Heart right ventricle (tissue), 16 donors: ENCODE measurements at places on chromosomes 13 and 19. TPM values are rescaled to one million over a fixed set of nuclear protein-coding genes. Genes with fewer than 3 reads are reported as not detected.

SAFB2 gene
- 47.1 TPM for total RNA-seq

GPR4 gene
- 8.7 TPM for total RNA-seq

PNKP gene
- 41.5 TPM for total RNA-seq

DNA sequence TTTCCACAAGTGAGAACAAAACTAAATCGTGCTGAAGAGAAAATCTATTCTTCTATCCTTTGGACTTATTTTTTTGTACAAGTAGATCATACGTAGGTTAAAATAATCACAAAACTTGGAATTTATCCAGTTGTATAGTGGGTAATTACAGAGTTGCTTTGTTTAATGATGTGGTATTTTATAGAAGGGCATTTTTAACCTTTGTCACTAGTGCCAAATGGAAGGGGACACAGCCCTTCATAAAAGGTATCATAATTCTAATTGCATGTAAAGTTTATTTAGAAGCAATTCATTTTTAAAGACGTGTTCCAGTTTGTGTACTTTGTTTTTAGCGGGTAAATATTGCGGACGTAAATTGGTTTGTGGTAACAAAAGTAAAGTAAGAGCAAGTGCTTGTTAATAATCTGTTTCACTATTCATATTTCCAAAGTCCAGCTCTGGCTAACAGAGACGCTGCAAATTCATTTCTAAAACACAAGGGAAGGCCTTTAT is 99.5 kb downstream of the ERCC5 start:
- no peak overlapping the region for H3K4me3 ChIP-seq
- no peak for DNase-seq
- no peaks in the 10 kb centered on the region for H3K4me1 ChIP-seq
- H3K36me3 ChIP-seq: no peaks in the 10 kb centered on the region
- no peaks in the 10 kb centered on the region for H3K27me3 ChIP-seq

DNA sequence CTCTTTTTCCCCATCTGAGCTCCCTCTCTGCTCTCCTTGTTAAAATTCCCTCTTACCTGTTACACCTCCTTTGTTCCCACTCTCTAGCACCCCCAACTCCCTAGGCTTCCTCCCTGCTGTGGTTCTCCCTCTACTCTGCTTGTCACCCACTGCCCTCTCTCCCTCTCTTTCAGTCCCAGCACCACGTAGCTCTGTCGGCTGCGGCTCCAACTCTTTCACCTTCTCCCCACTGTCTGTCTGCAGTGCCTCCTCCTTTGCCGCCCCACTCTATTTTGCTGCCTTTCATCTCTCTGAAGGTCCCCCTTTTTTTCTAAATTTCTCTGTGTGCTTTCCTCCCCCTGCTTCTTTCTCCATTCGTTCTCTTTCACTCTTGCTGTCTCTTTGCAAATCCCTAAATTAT is 1.1 kb downstream of the ZNF836 start:
- H3K4me3 ChIP-seq: peak overlapping the region; percentile 81
- no peaks in the 10 kb centered on the region for H3K36me3 ChIP-seq
- H3K4me1 ChIP-seq: peaks cover 13% of the 10 kb centered on the region
- H3K27ac ChIP-seq: peak overlapping the region; percentile 85
- DNase-seq: no peak

GRCh38 chr13:73940098-73940497 is 194.1 kb downstream of the KLF12 start:
- no peaks in the 10 kb centered on the region for H3K36me3 ChIP-seq
- H3K27ac ChIP-seq: peak overlapping the region; percentile 26
- H3K27me3 ChIP-seq: no peaks in the 10 kb centered on the region
- no peak overlapping the region for H3K4me3 ChIP-seq
- peak; percentile 11 for DNase-seq

DNA sequence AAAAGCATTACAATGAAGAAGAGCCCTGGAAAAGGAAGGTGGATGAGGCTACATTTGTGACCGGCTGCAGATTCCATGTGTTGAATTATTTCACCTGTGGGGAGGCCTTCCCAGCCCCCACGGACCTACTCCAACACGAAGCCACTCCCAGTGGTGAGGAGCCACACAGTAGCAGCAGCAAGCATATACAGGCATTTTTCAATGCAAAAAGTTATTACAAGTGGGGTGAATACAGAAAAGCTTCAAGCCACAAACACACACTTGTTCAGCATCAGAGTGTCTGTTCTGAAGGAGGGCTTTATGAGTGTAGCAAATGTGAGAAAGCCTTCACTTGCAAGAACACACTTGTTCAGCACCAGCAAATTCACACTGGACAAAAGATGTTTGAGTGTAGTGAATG is 5.0 kb downstream of the ZNF551 start:
- DNase-seq: no peak
- no peaks in the 10 kb centered on the region for H3K27me3 ChIP-seq
- no peak overlapping the region for H3K27ac ChIP-seq

DNA sequence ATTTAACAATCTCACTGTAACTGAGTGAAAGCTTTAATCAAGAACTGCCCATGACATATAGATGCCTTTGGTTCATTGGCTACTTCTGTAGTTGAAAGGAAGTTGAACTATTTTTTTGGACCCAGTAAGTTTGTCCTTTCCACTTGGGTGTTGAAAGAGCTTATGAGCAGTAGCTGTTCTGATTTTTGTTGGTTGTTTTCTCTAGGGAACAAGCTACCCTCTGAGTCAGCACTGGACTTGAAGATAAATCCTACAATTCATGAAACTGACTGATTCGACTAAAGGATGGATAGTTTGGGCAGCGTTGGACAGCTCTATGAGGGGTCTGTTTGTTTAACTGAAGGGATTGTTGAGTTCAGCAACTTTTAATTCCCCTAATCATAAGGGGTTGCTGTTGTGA is 101.0 kb downstream of the PAN3 start:
- no peaks in the 10 kb centered on the region for H3K27me3 ChIP-seq
- no peaks in the 10 kb centered on the region for H3K4me1 ChIP-seq
- H3K27ac ChIP-seq: no peak overlapping the region
- no peak for DNase-seq
- no peak overlapping the region for H3K4me3 ChIP-seq

GRCh38 chr13:92769046-92769445 is 457.6 kb upstream of the GPC6 start:
- no peak for DNase-seq
- no peak overlapping the region for H3K4me3 ChIP-seq
- H3K27ac ChIP-seq: no peak overlapping the region
- no peaks in the 10 kb centered on the region for H3K27me3 ChIP-seq

GRCh38 chr19:10294368-10294697 is 4.6 kb downstream of the ICAM5 start:
- no peaks in the 10 kb centered on the region for H3K36me3 ChIP-seq
- no peak overlapping the region for H3K27ac ChIP-seq
- no peak overlapping the region for H3K4me3 ChIP-seq
- no peak for DNase-seq
- peaks cover 88% of the 10 kb centered on the region for H3K27me3 ChIP-seq

DNA sequence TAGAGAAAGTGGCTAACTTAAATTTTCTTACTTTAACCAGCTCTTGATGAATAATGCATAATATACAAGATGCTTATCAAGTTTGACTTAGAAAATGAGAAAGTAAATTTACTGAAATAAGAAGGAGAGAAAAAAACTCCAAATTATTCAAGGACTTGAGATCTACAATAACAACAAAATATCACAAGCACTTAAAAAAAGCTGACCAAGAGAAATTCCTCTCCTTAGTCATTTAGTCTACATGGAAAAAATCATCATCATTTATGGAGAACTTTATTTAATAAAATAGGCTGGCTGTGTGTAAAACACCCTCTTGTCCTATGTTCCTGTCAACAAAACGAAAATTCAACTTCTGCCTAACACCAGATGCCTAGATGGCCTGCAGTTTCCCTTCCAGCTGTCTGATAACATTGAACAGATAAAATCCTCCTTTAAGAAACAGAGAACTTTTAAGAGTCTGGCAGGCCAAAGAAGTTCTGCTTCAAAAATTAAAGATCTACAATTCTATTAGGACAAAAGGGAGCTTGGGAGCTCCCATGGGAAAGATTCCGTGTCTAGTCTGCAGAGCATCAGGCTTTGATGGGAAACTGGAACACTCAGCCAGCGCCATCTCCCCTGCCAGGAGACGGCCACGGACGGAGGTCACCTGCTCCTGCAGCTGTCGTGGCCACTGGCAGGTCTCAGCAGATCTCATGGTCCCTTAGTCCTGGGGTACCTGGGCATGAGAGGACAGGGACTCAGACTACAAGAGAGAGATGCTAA is 37.9 kb upstream of the ATP11A start:
- peaks cover 17% of the 10 kb centered on the region for H3K4me1 ChIP-seq
- no peaks in the 10 kb centered on the region for H3K36me3 ChIP-seq
- no peaks in the 10 kb centered on the region for H3K27me3 ChIP-seq
- peak overlapping the region; percentile 51 for H3K27ac ChIP-seq
- DNase-seq: no peak
- no peak overlapping the region for H3K4me3 ChIP-seq
